Sigmoid colon (tissue), 7 donors: ENCODE measurements at places on chromosomes 1 and 21. TPM values are rescaled to one million over a fixed set of nuclear protein-coding genes. Genes with fewer than 3 reads are reported as not detected.

SPSB1 gene
- total RNA-seq, result 30.0 TPM

DNA sequence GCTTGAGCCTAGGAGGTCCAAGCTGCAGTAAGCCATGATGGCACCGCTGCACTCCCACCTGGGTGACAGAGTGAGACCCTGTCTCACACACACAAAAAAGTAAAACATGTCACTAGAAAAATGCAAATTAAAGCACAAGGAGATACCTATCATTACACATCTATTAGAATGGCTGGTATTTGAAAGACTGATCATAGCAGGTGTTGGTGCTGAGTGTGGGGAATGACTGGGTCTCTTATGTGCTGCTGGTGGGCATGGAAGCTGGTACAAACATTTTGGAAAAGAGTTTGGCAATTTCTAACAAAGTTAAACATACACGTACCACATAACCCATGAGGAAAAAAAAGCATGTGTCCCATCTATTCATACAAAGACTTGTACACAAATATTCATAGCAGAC lies 142.1 kb upstream of the ZBTB40 start:
- no peaks in the 10 kb centered on the region for H3K36me3 ChIP-seq
- no peak for DNase-seq
- no peaks in the 10 kb centered on the region for H3K4me1 ChIP-seq
- H3K4me3 ChIP-seq, result no peak overlapping the region
- no peak overlapping the region for H3K27ac ChIP-seq

- H3K4me1 ChIP-seq, result no peaks in the 10 kb centered on the region
- H3K27me3 ChIP-seq, result no peaks in the 10 kb centered on the region
- no peak for DNase-seq
- H3K27ac ChIP-seq, result no peak overlapping the region
These were observed 51.2 kb downstream of the CCDC185 start for GRCh38 chr1:223444411-223444810.

GRCh38 chr1:165877940-165878556 lies 50.6 kb downstream of the UCK2 start:
- no peaks in the 10 kb centered on the region for H3K27me3 ChIP-seq
- H3K4me3 ChIP-seq, result no peak overlapping the region
- no peak overlapping the region for H3K27ac ChIP-seq
- H3K4me1 ChIP-seq, result no peaks in the 10 kb centered on the region

GRCh38 chr1:201761178-201761577 lies 67.8 kb upstream of the IPO9 start:
- H3K4me1 ChIP-seq, result no peaks in the 10 kb centered on the region
- no peak for DNase-seq
- no peaks in the 10 kb centered on the region for H3K36me3 ChIP-seq
- no peaks in the 10 kb centered on the region for H3K27me3 ChIP-seq
- H3K27ac ChIP-seq, result no peak overlapping the region
